ENCODE measurements at places on chromosomes 4 and X.

DNA sequence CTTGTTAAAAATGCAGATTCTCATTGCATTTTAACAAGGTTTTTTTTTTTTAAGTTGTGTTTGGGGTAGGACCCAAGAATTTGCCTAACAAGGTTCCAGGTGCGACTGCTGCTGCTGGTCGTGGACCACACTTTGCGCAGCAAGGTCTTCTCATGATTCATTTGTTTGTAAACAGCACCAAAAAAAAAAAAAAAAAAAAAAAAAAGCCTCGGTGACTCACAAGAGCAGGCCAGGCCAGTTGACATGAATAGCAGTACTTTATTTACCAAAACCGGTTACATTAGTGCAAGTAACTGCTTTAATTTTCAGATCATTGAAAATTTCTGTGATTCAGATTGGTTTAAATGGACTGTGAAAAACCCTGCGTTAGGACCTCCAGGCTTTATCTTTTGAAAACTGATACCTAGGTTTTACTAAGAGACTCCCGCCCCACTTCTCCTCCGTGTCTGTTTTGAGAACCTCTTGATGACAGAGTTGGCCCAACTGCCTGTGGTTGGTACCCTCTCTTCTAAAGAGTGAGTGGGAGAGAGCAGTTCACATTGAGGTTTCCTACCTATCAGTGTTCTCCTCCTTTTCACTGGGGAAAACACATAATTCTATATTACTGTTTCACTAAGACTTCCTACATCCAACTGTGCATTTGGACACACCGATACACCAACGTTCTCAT lies 86.2 kb downstream of the PHEX start:
- DNase-seq = no peak

DNA sequence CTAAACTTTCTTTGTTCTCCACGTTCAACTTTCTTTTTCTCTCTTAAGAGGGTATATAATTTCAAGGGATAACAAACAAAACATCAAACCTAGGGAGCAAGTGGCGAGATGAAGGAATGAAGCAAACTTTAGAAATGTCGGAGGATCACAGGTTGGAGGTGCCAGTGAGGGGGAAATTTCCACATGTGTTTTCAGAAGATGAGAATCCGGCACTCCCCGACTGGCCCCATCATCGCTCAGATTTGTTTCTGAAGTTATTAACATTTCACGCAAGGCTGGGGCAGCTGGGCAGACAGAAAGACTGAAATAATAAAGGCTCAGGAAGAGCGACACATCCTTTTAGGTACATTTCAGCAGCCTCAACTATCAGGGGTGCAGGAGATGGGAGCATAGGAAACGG lies 134.9 kb downstream of the SMIM20 start:
- DNase-seq = no peak

GRCh38 chr4:140523370-140523856 lies 555 bp upstream of the ELMOD2 start:
- DNase-seq = no peak

DNA sequence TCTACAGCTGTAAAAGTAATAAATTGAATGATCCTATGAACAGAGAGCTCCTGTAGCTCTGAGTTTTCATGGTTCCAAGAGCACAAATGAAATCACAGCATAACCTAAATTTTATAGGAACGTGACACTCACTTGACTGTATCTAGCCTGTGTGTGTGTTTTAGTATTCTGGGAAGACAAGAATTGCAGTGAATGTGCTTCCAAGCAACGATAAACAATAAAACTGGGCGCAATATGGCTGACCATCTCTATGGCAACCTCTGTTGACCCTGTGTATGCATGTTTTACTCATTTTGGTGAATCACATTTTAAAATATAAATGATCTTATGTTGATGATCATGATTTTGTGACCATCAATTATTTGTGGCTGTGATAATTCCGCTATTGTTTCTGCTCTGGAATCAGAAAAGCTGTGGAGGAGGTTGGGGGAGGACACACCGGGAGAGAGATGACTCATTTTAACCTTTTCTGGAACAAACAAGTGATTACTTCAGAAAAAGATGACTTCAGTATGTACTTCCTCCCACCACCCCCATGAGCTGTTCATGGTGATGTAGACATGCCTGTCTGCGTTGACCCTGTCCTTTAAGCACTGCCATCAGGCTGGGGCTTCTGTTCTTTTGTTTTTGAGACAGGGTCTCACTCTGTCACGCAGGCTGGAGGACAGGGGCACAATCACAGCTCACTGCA lies 31.8 kb downstream of the USP11 start:
- DNase-seq = no peak

DNA sequence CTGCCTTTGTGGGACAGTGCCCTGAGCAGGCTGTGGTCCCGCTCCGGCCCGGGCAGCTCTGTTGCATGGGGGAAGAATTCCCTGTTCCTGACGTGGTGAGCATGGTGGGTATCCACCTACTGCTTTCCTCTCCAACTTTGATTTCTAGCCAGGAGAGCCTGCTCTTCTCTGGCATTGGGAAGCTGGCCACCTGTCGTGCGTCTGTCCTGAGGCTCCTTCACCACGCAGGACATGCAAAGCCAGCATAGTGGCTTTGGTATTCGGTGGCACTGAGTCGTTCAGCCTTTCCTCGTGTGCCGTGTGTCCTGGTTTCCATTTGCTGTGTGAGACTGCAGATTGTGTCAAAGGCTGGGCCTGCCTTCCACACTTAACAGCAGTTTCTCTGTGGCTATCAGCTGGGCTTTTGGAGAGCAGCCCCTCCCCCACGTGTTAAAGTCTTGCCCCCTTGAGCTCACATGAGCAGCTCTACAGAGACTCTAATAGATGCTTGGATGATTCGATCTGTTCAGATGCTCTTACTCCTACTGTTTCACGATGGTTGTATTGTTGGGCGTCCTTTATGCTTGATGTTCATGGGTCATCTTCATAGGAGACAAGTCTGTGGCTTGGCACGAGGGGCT lies 46.3 kb upstream of the CLCN4 start:
- no peak for DNase-seq

GRCh38 chrX:11321986-11322385 lies 28.8 kb downstream of the AMELX start:
- no peak for DNase-seq

GRCh38 chr4:150072906-150073714 lies 5.1 kb upstream of the DCLK2 start:
- no peak for DNase-seq

- no peak for DNase-seq
Measured at GRCh38 chrX:2401201-2401589, 99.6 kb downstream of the DHRSX start.

DNA sequence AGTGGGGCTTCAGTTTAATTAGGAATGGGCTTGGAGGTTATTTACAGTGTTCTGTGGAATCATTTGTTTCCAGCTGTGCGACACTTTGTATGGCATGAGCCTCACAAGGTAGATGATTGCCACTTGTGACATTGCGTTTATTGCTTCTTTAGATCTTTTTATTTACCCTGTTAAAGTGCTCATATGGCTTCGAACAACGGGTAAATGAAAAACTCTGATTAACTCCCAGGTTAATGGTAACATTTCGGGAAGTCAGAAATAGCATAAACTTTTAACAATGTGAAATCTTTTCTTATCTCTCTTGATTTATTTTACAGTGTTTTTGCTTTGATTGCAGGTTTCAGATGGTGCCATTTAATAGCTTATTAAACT lies 494.3 kb downstream of the IDS start:
- no peak for DNase-seq

- DNase-seq = no peak
Measured at GRCh38 chr4:149187726-149188125, 627.9 kb downstream of the IQCM start.

DNA sequence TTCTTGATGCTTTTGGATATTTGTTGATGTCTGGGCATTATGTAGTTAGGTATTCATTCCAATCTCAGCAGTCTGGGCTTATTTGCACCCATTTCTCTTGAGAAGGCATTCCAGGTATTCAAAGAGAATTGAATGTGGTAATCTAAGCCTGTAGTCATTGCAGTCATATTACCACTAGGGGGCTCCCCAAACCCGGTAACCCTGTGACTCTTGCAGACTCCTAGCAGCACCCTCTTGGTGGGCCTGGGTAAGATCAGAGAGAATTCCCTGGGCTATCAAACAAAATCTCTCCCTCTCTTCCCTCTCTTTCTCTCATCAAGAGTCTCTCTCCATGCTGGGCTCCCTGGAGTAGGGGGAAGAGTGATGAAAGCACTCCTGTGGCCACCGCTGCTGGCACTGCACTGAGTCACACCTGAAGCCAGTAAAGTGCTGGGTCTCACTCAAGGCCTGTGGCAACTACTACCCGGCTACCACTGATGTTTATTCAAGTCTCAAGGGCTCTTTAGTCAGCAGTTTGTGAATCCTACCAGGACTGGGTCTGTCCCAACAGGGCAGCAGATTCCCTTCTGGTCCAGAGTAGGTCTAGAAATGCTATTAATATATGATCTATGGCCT lies 187.7 kb upstream of the NUDT10 start:
- DNase-seq = no peak

- no peak for DNase-seq
Measured at GRCh38 chr4:131006388-131006787, 1910.4 kb downstream of the C4orf33 start.

DNA sequence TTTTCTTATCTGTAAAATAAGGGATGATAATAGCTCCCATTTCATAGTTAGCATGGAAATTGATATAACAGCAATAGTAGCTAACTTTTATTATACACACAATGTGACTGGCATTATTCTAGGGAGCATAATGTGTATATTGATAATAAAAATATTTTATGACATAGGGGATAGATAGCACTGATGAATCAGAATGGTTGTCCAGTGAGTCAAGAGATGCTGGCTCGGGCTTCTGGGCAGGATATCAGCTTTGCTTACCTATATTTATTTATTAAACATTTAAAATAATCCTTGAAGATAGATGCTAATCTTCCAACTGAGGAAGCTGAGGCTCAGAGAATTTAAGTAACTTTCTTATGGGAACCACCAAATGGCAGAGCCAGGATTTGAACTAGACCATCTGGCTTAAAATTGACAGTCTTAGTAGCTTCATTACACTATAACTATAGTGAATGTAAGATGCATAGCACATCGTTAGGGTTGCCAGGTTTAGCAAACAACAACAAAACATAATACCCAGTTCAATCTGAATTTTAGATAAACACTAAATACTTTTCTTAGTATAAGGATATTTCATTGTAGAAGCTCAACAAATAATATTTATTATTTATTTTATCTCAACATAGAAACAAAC lies 2.7 kb downstream of the AFP start:
- no peak for DNase-seq

DNA sequence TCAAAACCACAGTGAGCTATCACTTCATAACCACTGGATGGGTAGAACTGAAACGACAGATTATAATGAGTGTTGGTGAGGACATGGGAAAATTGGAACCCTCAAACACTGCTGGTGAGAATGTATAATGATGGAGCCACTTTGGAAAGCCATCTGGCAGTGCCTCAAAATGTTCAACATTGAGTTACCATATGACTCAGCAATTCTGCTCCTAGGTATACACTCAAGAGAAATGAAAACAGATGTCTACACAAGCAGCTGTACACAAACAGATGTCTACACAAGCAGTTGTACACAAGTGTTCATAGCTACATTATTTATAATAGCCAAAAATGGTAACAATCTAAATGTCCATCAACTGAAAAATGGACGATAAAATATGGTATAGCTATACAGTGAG lies 143.9 kb downstream of the PDGFRA start:
- no peak for DNase-seq

DNA sequence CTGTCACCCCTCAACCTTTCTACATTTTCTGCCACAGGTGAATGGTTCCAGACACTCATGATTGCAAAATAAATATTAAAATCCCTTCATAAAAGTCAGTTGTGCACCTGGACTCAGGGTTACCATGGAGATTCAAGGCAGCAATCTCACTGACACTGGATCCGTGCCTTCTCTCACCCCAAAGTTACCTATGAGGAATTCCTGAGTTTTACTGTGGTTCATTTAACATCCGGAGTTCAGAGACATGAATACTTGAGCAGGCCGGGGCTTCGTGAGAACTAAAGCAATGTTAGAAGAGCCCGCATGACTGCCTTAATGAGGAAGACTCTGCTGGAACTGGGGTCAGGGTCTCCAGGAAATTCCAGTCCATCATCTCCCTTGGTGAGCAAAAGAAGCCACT lies 12.5 kb upstream of the CLNK start:
- DNase-seq = no peak

- DNase-seq = no peak
Measured at GRCh38 chr4:19314116-19314515, 937.6 kb upstream of the SLIT2 start.

GRCh38 chrX:32408389-32408788 lies 803.0 kb downstream of the DMD start:
- no peak for DNase-seq

- DNase-seq = no peak
Measured at GRCh38 chr4:29320947-29321620, 1399.1 kb upstream of the PCDH7 start.

DNA sequence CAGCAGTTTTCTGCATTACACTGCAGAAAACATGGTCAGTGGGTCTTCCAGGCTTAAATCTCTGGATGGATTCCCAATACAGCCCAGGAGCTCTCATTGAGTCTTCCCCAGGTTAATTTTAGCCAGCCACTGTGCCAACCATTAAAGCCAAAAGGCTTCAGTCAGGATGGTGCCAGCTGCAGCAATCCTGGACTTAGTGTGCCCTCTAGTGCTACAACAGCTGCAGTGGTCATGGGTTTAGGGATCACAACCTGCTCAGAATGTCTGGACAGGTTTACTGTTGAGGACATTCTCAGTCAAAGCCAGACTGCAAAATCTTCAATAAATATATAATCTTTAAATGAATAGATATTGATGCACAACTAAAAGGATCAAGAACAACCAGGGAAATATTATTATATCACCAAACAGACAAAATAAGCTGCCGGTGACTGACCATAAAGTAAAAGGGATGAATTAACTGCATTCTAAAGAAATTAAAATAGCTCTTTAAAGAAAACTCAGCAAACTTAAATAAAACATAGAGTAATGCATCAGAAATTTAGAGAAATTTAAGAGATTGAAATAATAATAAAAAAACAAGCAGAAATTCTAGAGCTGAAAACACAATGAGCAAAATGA lies 639.9 kb downstream of the SPOCK3 start:
- no peak for DNase-seq

DNA sequence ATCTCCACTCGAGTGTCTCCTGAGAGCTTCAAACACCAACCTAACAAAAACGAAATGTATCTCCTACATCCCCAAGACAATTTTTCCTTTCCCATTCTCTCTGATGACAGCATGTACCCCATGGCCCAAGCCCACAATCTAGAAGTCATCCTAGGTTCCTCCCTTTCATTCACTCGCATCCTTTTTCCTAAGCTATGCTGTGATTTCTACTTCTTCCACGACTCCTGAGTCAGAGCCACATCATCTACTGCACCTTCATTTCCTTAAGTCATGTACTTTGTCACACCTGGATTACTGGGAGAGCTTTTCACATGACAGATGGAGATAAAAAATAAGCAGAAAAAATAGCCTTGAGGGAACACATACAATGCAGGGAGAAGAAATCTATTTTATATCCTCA lies 20.1 kb downstream of the C4orf36 start:
- no peak for DNase-seq

GRCh38 chrX:140480765-140481164 lies 24.1 kb downstream of the SOX3 start:
- DNase-seq = no peak
